ENCODE measurements at places on chromosomes 2 and 18.
A peak's percentile ranks its signal among the peaks of the same experiment; 100 is the strongest.

GRCh38 chr2:119126650-119127049 is 31.9 kb downstream of the C1QL2 start:
- DNase-seq, result peak; percentile 36

DNA sequence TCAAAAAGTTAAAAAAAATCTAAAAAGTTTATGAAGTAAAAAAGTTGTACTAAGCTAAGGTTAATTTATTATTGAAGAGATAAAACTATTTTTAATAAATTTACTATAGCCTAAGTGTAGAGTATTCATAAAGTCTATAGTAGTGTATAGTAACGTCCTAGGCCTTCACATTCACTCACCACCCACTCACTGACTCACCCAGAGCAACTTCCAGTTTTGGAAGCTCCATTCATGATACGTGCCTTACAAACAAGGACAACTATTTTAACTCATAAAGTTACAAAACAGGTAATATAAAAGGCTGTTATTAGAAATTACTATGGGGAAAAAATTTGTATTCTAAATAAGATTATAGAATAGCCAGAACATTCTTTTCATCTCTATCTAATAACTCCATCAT is 158.9 kb upstream of the FN1 start:
- no peak for DNase-seq

- DNase-seq, result no peak
Measured at GRCh38 chr2:121356058-121356640, 71.1 kb upstream of the TFCP2L1 start.

DNA sequence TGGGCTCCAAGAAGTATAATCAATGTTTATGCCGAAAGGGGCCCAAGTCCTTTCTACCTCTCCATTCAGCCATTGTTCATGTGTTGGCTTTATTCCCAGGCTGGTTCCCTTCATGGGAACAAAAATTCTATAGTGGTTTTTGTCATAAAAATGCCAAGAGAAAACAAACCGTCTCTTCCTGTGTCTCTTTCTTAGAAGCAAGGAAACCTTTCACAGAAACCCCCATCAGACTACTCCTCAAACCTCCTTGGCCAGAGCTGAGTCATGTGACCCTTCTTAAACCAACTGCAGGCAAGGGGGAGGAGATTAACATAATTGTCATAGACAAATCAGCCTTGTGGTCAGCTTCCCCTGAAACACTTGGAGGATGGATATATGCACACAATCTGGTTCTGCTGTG is 75.1 kb upstream of the TANK start:
- no peak for DNase-seq

DNA sequence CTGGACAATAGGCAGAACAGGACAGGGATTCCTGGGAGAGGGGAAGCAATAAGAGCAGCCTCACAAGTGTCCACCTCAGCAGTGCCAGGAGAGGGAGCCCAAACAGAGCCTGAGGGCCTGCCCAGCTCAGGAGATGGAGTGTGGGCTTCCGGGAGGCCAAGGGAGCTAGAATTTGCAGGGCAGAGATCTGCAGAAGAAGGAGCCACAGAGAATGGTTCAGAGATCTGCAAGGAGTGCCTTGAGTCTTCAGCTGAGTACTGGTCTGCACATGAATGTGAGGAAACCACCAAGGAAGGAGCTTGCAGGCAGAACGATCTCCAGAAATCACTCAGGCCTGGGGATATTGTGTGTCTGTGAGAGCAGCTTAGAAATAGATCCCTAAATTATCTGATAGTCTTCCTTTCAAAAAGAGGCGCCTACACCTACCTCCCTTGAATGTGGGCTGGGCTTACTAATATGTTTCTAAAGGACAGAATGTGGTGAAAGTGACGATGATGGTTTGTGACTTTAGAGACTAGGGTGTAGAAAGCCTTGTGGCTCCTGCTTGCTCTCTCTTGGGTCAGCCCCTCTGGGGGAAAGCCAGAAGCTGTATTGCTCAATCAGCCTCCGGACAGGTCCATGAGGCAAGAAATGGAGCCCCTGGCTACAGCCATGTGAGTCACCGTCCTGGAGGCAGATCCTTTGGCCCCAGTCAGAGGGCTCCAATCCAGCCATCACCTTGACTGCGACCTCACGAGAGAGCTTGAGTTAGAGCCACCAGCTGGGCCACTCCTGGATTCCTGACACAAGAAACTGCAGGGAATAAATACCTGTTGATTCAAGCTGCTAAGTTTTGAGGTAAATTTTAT is 7.6 kb upstream of the LPIN1 start:
- DNase-seq, result no peak

GRCh38 chr2:237648016-237648381 is 20.6 kb downstream of the LRRFIP1 start:
- no peak for DNase-seq

GRCh38 chr18:31243740-31244512 is 74.0 kb upstream of the DSG1 start:
- DNase-seq, result no peak

- no peak for DNase-seq
Measured at GRCh38 chr2:141778315-141778835, 352.4 kb downstream of the LRP1B start.

DNA sequence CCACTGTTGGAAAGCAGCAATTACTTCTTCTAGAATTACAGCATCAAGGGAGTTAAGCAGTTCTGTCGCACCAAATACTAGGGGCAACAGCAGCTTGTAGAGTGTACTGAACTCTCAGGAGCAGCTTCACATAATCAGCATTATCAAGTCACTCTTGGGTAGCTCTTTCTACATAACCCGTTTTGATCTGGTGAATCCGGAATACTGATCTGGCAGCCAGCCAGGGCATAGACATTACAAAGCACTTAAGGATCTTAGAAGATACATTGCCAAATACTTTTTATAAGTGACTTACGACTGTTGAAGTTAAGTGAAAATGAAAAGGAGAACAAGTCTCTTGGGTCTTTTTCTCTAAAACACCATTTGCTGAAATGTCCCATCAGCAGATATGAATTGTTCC is 73.2 kb upstream of the NETO1 start:
- DNase-seq, result no peak

DNA sequence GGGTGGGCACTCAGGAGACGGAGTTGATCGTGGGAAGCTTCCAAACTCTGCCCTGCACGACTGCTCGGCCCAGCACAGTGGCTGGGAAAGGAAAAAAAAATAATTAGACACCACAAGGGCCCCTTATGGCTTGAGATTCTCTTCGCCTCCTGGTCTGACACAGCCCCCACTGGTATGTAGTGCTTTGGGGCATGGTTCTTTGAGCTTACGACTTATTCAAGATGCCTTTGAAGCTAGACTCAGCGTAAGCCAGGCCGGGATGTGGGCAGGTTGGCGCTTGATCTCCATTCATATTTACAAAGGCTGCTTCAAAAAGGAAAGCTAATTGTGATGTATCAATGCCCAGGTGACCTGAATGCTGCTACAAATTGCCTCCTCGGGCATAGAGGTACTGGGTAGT is 50.5 kb downstream of the CXCR4 start:
- DNase-seq, result no peak

DNA sequence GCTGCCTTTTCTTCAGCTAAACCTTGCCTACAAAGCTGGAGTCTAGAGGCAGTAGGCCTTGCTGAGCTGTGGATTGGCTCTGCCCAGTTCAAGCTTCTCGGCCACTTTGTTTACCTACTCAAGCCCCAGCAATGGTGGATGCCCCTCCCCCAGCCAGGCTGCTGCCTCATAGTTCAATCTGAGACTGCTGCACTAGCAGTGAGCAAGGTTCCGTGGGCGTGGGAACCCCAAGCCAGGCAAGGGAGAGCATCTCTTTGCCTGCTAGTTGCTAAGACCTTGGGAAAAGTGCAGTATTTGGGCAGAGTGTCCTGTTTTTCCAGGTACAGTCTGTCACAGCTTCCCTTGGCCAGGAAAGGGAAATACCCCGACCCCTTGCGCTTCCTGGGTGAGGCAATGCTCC is 68.9 kb downstream of the VAPA start:
- DNase-seq, result no peak

- DNase-seq, result no peak
Measured at GRCh38 chr18:11577271-11578112, 31.9 kb upstream of the SLC35G4 start.

DNA sequence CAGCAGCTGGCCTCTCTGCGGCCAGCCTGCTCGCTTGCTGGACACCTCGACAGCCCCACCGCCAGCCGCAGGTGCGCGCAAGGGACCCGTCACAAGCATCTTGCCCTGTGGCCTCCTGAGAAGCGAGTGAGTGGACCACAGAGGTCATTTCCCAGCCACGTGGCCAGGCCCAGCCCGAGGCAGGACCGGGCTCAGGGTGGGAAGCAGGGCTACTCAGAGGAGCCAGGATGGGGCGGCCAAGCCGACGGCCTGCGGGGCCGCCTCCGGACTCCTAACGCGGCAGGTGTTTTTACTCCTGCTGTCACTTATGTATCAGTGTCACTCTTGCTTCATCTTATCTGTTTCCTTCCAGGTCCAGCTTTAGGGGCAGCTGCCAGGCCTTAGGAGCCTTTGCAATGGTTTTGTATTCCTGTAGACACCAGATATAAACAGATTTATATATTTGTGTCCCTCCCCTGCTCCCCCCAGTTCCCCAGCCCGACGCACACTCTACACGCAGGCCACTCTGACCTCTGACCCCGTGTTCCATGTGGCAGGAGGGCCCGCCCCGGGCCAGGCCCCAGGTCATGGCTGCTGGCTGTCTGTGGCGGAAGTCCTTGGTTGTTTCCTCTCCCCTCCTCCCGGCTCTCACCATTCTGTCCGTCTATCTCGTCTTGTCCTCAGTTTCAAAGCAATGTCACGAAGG is 236.4 kb downstream of the ATAD2B start:
- no peak for DNase-seq

GRCh38 chr2:57417007-57417406 is 629.6 kb upstream of the VRK2 start:
- no peak for DNase-seq
